MM.1S (cell line): ENCODE measurements at places on chromosomes 11 and 22.
A peak's percentile ranks its signal among the peaks of the same experiment; 100 is the strongest.

GRCh38 chr11:45886816-45887520 is 1.5 kb downstream of the MAPK8IP1 start:
- no peak for DNase-seq

GRCh38 chr11:97140885-97141494 is 751.2 kb downstream of the JRKL start:
- DNase-seq = peak; percentile 39

DNA sequence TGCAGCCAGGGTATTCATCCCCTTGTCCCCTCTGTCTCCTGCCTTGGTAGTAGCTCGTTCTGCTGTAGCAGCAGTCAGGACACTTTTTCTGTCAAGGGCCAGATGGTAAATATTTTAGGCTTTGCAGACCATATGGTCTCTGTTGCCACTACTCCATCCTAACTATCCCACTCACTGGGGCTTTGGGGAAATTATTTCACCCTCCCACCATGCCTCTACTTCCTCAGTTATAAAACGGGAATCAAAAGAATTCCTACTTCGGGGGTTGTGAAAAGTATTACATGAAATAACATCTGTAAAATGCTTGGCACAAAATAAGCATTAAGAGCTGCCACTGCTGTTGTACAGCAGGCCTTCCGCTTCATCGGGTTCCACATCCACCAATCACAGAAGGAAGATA is 89.9 kb upstream of the LDLRAD3 start:
- DNase-seq = no peak

- DNase-seq = no peak
Observed at GRCh38 chr11:17694494-17695110, 24.8 kb upstream of the MYOD1 start.

DNA sequence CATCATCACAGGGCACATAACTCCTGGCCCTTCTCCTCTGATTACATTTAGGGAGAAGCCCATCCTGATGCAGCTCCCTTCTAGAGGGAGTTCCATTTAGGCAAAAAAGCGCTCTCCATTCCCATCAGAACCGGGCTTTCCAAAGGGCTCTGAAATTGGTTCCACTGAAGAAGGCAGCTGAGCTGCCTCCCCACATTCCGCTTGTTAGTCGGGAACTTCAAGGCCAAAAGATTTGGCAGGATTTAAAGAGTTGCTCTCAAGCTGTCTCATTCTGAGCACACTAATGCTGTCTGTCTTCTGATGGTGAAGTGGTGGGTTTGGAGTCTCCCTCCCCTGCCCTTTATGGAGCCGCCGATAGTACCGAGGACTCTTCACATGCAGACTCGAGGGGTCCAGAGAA is 26.6 kb upstream of the CABP7 start:
- DNase-seq = no peak

- DNase-seq = no peak
Observed at GRCh38 chr11:129731316-129731715, 84.3 kb upstream of the TMEM45B start.

DNA sequence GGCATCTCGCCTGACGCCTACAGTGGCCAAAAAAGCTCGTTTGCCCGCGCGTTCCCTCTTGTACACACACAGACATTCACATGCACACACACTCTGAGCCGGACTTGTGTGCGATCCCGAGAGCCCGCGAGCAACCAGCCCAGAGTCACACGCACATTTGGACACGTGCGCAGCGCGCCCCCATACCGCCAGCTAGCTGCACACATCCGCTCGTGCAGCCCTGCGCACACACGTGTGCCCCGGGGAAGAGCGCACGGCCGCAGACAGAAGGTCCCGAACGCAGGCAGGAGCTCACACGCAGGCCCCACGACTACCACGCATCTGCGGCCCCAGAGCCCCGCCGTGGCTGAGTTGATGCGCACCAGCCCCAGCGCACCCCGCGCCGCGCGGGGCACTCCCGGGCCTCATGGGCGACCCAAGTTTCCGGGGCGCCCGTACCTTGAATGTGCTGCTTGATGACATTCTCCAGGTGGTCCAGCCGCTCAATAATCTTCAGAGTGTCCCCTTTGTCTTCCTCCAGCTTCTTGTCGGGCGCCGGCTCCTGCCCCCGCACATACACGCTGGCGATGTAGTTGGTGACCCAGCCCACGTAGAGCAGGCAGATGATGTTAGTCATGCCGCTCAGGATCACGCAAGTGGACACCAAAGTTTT is 758 bp downstream of the GALNT18 start:
- peak; percentile 56 for DNase-seq

DNA sequence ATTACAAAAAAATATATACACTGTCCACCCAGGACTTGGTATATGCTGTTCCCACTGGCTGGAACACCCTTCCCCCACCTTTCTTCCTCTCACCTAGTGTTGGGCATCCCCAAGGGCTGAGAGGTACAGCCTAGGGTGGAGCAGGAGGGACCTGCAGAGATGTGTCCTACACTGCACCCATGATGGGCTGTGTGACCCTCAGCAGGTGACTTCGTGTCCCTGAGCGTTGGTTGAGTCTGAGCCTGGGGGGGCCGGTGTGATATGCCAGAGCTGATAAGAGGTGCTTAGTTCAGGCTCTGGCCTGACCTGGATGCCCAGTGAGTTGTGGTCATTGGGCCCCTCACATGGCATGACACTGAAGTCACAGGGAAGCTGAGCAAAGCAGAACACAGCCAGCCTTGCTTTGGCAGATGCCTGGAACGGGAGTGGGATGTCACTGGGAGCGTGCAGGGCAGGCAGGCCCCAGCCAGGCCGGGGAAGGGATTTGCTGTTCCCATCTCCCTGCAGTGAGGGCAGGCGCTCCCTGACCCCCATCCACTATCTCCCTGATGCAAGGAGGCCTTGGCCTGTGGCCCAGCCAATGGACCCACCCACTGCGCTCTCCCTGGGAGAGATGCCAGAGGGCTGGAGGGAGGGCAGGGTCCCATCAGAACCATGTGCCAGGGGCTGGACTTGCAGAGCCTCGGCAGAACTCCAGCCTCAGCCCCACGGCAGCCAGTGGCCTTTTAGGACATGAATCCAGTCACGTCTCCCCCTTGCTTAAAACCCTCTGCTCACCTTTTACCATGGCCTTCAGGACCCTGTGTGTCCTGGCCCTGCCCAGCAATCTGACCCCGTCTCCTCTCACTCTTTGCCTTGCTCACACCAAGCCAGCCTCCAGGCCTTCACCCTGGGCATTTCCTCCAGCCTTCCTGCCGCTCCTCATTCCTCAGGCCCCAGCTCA is 138.9 kb downstream of the MN1 start:
- no peak for DNase-seq

GRCh38 chr22:35728639-35729308 is 11.1 kb downstream of the APOL5 start:
- DNase-seq = no peak

DNA sequence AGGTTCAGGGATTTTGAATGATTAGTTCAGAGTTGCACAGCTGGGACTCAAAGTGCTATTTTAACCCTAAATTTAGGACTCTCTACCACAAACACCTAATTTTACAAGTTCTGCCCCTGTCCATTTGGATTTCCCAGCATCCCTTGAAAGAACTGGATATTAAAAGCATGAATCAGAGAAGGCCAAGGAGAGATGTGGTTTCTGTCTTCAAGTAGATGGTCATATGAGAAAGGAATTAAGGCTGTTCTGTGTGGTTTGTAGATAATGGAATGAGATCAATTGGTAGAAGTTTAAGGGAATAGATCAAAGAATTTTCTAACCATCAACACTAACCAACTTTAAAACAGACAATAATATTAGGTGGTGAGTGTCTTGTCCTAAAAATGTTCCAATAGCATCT is 106.4 kb upstream of the TENM4 start:
- no peak for DNase-seq

DNA sequence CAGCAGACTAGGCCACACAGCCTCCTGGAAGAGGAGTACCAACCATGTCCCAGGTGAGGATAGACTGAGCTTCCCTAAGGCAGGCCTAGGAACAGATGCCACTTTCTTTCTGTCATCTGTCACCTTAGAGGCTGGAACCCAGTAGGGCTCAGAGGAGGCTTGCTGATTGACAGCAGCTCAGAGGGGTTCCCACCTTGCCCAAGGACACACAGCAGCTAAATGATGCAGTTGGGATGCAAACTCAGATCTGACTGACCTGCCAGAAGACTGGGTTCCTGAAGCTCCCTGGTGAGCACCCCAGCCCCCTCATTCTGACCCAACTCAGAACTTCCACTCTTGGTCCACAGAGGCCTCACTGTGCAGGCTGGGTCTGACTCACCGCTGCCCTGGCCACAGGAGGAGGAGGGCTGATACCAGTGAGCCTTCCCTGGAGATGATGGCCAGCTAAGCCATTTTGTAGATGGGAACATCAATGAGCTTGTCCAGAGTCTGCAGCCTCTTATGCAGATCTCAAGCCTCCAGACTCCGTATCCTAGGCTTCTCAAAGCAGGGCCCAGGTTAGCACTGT is 14.0 kb downstream of the CAPN5 start:
- no peak for DNase-seq

- no peak for DNase-seq
Observed at GRCh38 chr22:38215156-38216038, 13.6 kb downstream of the MAFF start.

- DNase-seq = no peak
Observed at GRCh38 chr11:19455731-19456130, 215.0 kb upstream of the E2F8 start.

GRCh38 chr11:84566671-84567070 is 1060.5 kb downstream of the DLG2 start:
- DNase-seq = no peak

- no peak for DNase-seq
Observed at GRCh38 chr22:31173386-31174145, 13.6 kb downstream of the RNF185 start.

DNA sequence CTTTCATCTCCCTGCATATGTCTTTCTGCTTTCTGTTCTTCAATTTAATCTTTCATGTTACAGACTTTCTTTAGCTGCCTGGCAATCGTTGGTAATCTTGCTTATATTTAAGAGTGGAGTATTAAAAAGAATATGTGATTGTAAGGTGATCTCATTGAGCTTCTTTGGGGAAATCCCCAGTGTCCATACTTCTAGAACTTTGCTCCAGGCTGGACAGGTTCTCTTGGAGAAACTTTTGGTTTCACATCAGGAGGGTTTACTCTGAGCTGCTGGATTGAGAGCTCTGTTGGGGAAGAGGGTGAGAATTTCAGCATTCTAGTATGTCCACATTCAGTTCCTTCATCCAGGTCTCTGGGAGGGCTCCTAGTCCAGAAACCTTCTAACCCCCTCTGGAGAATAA is 16.1 kb downstream of the LRRC75B start:
- no peak for DNase-seq

DNA sequence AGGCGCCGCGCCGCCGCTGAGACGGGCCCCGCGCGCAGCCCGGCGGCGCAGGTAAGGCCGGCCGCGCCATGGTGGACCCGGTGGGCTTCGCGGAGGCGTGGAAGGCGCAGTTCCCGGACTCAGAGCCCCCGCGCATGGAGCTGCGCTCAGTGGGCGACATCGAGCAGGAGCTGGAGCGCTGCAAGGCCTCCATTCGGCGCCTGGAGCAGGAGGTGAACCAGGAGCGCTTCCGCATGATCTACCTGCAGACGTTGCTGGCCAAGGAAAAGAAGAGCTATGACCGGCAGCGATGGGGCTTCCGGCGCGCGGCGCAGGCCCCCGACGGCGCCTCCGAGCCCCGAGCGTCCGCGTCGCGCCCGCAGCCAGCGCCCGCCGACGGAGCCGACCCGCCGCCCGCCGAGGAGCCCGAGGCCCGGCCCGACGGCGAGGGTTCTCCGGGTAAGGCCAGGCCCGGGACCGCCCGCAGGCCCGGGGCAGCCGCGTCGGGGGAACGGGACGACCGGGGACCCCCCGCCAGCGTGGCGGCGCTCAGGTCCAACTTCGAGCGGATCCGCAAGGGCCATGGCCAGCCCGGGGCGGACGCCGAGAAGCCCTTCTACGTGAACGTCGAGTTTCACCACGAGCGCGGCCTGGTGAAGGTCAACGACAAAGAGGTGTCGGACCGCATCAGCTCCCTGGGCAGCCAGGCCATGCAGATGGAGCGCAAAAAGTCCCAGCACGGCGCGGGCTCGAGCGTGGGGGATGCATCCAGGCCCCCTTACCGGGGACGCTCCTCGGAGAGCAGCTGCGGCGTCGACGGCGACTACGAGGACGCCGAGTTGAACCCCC is 798 bp downstream of the BCR start:
- peak; percentile 42 for DNase-seq

GRCh38 chr22:38504731-38505540 is 1.2 kb downstream of the DDX17 start:
- peak; percentile 74 for DNase-seq

DNA sequence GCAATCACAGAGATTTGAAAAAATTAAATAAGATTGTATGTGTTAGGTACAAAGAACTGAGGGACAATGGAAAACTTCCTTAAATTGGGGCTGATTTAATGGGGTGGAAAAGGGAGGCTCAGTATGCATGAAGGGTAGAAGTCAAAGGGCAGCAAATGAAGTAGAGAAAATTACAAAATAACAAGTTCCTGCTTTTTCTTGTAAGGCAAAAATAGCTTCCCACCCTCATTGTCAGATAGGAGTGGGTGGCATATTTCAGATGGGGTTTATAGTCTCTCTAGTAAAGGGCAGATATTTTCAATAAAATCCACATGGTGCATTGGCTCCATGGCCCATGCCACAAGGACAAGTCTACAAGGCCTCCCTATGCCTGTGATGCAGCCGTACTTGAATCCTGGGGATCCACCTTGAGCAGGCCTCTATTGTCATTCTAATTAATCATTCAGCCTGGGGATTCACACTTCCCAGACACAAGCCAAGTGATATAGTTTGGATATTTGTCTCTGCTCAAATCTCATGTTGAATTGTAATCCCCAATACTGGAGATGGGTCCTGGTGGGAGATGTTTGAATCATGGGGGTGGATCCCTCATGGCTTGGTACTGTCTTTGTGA is 36.7 kb upstream of the SESN3 start:
- no peak for DNase-seq
